ENCODE measurements at places on chromosomes 3 and 15.

DNA sequence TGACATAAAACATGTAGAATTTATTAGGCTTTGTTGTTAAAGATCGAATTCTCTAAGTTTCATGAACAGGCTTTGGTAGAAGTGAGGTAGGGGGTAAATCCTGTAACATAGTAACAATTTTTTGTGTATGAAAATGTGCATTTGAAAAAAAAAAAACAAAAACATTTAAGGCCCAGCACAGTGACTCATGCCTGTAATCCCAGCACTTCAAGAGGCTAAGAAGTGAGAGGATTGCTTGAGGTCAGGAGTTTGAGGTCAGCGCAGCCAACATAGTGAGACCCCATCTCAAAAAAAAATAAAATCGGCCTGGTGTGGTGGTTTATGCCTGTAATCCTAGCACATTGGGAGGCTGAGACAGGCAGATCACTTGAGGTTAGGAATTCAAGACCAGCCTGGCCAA lies 26.8 kb upstream of the PPP4R2 start:
- H3K36me3 ChIP-seq: peaks cover 83% of the 10 kb centered on the region
- no peak overlapping the region for H3K27ac ChIP-seq
- H3K27me3 ChIP-seq: no peaks in the 10 kb centered on the region
- H3K4me1 ChIP-seq: no peaks in the 10 kb centered on the region
- H3K4me3 ChIP-seq: no peak overlapping the region

DNA sequence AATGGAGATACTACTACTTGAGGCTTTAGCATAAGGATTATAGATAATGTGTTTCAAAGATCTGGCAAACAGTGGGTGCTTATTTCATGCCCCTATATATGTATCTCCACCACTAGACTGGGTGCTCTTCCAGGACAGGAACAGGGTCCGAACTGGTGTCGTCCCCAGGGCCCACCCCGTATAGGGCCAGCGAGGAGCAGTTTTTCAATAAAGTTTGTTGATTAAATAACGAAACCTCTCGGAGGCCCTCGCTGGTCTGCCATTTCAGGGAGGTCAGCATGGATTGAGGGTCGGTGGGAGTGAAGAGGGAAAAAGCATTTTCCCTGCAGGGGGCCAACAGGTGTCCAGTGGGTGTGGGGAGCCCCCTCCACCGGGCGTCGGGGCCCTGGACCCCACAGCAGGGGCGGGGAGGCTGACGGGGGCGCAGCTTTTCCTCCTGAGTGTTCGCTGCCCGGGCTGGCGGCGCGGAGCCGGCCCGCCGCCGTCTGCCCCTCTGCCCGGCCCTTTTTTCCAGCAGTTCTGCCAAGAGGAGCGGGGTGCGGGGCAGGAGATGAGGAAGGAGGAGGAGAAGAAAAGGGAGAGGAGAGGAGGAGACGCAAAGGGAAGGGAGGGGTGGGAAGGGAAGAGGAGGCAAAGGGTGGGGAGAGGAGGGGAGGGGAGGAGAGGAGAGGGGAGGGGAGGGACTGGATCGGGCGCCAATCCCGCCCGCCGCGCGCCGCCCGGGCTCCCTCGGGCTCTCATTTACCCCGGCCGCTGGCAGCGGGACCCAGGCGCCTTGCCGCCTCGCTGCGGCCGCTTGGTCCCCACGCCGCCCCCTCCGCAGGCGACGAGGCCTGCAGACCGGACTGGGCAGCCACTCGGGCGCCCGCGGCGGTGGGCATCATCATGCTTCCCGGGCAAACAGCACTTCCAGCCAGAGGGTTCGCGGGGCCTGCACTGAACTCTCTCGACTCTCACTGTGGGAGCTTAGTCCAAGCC lies 66.3 kb downstream of the ISG20 start:
- no peaks in the 10 kb centered on the region for H3K36me3 ChIP-seq
- no peak overlapping the region for H3K27ac ChIP-seq
- DNase-seq: no peak
- peaks cover 1% of the 10 kb centered on the region for H3K27me3 ChIP-seq

- no peak overlapping the region for H3K27ac ChIP-seq
- no peaks in the 10 kb centered on the region for H3K27me3 ChIP-seq
Observed at GRCh38 chr3:133934996-133935842, 39.5 kb upstream of the RAB6B start.

GRCh38 chr3:98136631-98137030 lies 6.1 kb downstream of the OR5H1 start:
- H3K27ac ChIP-seq: no peak overlapping the region
- H3K36me3 ChIP-seq: no peaks in the 10 kb centered on the region
- H3K27me3 ChIP-seq: no peaks in the 10 kb centered on the region
- H3K4me1 ChIP-seq: no peaks in the 10 kb centered on the region

GRCh38 chr15:54289590-54290136 lies 311.4 kb downstream of the UNC13C start:
- H3K36me3 ChIP-seq: no peaks in the 10 kb centered on the region
- H3K4me1 ChIP-seq: no peaks in the 10 kb centered on the region
- H3K4me3 ChIP-seq: no peak overlapping the region
- H3K27ac ChIP-seq: no peak overlapping the region
- H3K27me3 ChIP-seq: no peaks in the 10 kb centered on the region

Data from DND-41 (cell line).